Hematopoietic multipotent progenitor cell treated with erythropoietin and hydrocortisone succinate and interleukin-3 and kit ligand, for 6 days (in vitro differentiated cells): ENCODE measurements at places on chromosomes 7 and 10.
A peak's percentile ranks its signal among the peaks of the same experiment; 100 is the strongest.

- no peak for DNase-seq
Observed at GRCh38 chr7:142337054-142338001, 79.5 kb upstream of the PRSS58 start.

DNA sequence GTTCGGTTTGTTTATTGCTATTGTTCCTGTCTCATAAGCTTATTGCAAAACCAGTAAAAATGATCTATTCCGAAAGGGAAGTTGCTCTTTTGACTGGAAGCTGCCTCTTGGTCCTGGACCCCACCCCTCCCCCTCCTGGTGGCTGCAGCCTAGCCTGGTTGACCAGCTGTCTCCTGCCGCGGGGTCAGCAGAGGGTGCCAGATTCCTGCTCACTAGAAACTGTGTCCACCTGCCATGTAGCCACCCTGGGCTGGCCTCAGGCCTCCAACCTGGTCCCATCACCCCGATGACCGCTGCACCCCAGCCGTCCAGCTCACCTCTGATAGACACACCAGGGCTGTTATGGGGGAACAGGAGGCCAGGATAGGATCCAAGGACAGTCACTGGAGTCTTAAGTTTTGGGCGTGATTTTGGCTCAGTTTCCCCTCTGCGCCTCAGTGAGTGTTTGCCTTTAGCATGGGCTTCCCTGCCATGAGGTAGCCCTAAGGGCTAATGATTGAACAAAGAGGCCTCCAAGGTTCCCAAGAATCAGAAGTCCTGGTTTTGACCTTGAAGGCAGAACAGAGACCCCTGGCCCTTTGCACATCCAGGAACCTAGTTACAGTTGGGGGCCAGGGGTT is 32.9 kb upstream of the SLF2 start:
- DNase-seq, result no peak

DNA sequence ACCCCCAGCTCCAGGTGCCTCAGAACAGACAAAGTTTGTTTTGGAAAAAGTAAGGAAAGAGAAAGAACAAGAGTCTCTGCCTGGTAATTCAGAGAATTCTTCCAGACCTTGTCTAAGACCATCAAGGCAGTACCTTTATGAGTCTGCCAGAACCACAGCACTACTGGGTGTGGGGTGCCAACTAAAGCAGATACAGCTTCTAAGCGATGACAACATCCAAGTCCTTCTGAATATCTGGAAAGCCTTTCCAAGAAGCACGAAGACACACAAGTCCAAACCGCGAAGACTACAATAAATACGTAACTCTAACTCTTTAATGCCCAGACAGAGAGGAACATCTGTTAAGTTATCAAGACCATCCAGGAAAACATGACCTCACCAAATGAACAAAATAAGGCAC is 94.3 kb downstream of the SIRT1 start:
- DNase-seq, result no peak

DNA sequence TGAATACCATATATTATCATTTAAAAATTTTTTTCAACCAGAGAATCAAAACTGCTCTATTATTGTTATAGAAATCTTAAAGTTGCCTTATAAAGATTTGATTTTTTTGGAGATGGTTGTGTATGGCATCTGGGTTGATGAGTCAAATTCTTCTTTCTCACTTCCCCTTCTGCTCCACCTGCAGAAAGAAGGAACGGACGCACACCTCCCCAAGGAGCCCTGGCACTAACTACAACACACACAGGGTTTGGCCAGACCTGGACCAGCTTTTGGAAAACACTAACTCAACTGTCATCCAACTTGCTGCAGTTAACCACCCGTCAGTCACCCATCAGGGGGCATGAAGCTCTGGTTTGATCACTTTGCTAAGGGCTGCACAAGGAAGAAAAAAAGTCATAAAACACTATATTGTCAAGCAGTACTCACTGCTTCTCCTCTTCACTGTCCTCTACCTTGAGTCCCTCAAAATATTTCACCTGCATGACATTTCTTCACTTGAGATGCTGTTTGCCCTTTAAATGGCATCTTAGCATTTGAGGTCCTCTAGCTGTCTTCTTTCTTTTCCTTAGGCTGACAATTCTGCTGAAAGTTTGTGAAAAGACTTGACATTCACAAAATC is 266.7 kb upstream of the PHF14 start:
- no peak for DNase-seq

DNA sequence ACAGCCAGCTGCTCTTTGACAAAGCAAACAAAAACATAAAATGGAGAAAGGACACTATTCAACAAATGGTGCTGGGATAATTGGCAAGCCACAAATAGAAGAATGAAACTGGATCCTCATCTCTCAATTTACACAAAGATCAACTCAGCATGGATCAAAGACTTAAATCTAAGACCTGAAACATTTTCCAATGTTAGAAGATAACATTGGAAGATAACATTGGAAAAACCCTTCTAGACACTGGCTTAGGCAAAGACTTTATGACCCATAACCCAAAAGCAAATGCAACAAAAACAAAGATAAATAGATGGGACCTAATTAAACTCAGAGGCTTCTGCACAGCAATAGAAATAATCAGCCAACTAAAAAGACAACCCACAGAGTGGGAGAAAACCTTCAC is 425.7 kb upstream of the SEMA3D start:
- no peak for DNase-seq

DNA sequence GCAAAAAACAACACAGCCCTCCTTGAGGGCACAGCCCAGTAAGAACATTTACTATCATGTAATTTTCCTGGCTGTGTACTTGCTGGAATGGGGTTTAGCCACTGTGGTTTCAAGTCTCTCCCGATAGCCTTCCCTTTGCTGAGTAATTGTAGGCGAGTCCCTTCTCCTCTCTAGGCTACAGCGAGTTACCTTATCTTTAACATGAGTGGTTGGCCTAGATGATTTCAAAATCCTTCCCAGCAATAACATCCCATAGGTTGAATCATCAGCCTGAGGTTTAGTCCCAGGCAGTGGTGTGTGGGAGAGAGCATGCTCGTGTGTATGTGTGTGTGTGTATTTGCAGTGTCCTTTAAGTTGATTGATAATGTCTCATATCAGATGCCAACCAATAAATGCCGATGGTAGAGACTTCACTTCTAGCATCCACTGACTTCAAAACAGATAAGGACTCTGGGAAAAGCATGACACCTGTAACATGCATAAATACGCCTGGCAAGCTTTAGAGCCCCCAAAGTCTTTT is 142.9 kb upstream of the ZMIZ1 start:
- peak; percentile 54 for DNase-seq

GRCh38 chr10:16779384-16779915 is 37.8 kb downstream of the RSU1 start:
- DNase-seq, result peak; percentile 21

DNA sequence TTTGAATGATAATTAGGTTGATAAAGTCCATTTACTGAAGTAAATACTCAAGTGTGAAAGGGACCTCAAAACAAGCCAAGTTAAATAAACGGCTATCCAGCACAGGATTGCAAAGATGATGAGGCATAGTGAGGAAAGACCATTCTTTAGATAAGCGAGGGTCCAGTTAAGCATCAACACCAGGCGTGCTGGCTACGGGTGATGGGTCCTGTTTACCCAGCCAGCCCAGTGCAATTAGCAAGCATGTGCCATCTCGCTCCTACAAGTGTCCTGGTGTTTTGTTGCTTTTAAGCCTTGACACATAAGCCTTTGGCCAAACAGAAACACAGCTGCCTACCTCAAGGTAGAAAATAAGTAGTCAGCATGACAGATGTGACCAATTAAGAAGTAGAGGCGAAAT is 7.1 kb downstream of the NEBL start:
- DNase-seq, result no peak

DNA sequence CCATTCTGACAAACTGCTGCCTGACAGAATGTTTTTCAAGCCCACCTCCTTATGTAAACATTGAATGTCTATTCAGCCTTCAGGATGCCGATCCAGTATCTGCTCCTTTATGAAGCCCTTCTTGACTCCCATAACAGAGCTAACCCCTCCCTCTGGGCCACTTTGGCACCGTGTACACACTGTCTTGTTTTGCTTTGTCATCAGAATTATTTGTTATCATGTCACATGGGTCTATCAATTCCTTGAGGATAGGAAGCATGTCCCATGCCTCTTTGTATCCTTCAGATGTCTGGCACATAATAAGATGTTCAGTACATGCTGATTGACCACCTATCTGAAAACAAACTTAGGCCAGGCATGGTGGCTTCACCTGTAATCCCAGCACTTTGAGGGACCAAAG is 92.3 kb downstream of the PRLHR start:
- no peak for DNase-seq

DNA sequence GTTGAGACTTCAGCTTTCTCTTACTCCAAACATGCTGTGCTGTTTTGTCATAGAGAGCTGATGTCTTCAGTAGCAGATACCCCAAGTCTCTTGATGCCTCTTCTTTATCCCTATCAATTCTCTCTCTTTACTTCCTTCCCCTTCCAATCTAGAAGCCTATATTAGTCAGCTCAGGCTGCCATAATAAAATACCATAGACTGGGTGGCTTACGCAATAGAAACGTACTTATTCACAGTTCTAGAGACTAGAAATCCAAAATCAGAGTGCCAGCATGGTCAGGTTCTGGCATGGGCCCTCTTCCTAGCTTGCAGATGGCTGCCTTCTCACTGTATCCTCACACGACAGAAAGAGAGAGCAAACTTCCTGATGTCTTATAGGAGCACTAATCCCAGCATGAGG is 9.0 kb upstream of the GARS1 start:
- no peak for DNase-seq
